ENCODE measurements at places on chromosomes 1 and 21.

DNA sequence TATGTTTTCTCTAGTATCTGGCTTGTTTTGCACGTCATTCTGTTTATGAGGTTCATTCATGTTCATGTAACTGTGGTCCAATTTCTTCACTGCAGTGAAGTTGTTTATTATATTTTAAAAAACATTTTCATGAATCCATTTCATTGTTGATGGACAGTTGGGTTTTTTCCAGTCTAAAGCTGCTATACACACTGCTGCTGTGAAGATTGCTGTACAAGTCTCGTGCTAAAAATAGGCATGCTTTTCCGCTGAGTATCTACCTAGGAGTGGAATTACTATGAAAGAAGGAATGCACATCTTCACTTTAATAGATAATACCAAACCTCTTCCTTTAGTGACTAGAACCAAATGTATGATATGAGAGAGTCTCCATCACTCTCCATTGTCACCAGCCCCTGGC is 49.0 kb upstream of the ETS2 start:
- peak; percentile 28 for DNase-seq

GRCh38 chr1:172545396-172546004 is 12.6 kb downstream of the SUCO start:
- DNase-seq, result no peak

GRCh38 chr1:113874012-113874879 is 2.7 kb upstream of the PTPN22 start:
- peak; percentile 8 for DNase-seq

DNA sequence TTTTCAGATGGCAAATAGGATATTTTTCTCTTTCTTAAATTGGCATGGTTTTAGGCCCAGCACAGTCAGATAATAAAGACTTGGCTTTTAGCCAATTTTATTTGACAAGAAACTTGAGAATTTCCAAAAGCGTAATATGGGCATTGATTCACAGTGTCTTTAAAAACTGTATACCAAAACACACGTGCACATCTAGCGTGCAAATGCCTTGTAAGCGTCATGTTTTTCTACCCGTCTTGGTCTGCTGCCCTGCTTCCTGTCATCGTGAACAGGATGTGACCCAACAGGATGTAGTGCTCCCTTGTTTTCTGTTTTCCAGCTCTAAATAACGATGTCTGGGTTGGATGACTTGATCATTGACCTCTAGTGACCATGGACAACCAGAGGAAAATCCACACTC is 24.7 kb upstream of the SLC44A3 start:
- no peak for DNase-seq

DNA sequence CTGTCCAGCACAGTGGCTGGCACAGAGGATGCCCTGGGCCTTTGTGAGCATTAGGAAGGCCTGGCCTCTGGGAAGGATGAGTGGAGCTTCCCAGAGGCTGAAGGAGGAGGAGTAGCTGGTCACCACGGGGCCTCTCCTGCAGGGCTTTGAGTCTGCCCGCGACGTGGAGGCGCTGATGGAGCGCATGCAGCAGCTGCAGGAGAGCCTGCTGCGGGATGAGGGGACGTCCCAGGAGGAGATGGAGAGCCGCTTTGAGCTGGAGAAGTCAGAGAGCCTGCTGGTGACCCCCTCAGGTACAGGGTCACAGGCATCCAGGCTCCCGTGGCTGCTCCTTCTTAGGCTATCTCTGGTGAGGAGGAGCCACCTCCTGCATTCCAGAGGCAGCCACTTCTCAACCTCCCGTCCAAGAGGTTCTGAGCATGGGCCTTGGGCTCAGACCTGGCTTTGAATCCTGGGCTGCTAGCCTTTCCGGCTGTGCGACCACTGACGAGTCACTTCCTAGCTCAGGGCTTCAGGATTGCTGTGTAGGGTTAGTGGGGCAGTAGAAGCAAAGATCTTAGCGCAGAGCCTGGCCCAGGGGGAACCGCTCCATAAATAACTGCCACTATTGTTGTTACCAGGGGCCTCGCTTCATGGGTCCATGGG is 14.0 kb downstream of the SESN2 start:
- DNase-seq, result no peak

- DNase-seq, result no peak
These were observed 148.6 kb downstream of the HUNK start for GRCh38 chr21:32021319-32021994.

- no peak for DNase-seq
These were observed 5.6 kb upstream of the BSDC1 start for GRCh38 chr1:32399843-32400242.

- DNase-seq, result no peak
These were observed 168.1 kb upstream of the EDN2 start for GRCh38 chr1:41652384-41653265.

- no peak for DNase-seq
These were observed 28.2 kb downstream of the GPR88 start for GRCh38 chr1:100565937-100566699.
